Stimulated activated CD8-positive, alpha-beta memory T cell treated with anti-CD3 and anti-CD28 coated beads, Interleukin-4, amount 100 ng/mL, for 4 hours (primary cell): ENCODE measurements at places on chromosomes 3 and 15.
A peak's percentile ranks its signal among the peaks of the same experiment; 100 is the strongest.

DNA sequence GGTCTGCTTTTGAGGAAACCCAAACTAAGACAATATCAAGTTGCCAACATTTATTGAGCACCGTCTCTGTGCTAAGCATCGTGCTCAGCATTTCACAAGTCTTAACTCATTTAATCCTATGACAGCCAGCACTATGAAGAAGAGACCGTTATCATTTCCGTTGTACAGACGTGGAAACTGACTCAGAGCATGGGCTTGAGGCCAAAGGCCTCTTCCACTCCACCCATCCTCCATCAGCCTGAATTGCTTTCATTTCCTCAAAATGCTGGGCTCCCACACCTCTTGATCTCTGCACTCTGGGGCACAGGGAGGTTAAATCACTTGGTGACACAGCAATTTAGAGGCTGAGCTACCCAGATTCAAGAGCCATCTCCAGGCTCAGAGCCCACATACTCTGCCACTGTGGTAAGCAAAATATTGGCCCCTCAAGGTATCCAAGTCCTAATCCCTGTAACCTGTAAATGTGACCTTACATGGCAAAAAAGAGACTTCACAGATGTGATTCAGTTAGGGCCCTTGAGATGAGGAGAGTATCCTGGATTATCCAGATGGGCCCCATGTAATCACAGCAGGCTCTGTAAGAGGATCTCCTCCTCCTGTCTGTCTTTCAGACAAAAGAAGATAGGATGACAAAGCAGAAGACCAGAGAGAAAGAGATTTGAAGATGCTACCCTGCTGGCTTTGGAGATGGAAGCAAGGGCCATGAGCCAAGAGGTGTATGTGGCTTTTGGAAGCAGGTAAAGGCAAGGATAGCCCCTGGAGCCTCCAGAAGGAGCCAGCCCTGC, 24.3 kb upstream of the FLNB start:
- DNase-seq: peak; percentile 6

- DNase-seq: no peak
Observed at GRCh38 chr3:71376911-71377310, 206.6 kb downstream of the FOXP1 start.

DNA sequence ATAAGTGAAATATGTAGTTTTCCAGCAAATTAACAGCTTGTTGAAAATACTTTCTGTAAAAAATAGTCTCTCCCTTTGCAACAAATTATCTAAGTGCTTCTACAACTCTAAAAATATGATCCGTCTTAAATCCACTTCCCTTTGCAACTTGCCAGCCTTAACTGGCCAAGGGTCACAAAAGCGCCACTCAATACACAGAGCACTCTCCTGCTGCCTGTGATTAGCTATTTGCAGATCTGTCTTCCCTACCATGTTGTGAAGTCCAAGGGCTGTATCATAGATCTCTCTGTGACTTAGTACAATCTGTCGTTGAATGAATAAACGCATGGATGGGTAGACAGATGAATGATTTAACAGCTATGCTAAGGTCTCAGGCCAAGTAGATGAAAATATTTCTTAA, 76.2 kb downstream of the ITGB5 start:
- no peak for DNase-seq

GRCh38 chr3:86427343-86427742, 563.6 kb downstream of the VGLL3 start:
- no peak for DNase-seq

- no peak for DNase-seq
Observed at GRCh38 chr3:120433662-120434331, 17.0 kb downstream of the FSTL1 start.
